ENCODE measurements at places on chromosomes 6 and 20.

GRCh38 chr6:142796571-142796970, 148.4 kb downstream of the HIVEP2 start:
- no peak for DNase-seq

DNA sequence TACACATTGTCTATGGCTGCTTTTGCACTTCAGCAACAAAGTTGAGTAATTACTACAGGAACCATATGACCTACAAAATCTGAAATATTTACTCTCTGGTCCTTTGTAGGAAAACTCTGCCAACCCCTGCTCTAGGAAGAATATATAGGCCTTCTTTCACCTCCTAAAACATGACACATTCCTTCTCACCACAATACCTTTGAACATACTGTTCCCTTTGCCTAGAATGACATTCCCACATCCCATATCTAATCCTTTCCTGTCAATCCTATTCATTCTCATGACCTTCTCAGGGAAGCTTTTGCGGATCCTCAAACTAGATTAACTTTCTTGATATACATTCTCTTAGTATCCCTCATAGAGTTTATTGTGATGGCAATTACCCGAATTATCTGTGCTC, 18.0 kb upstream of the NCOA6 start:
- DNase-seq, result no peak

- no peak for DNase-seq
Measured at GRCh38 chr6:138241381-138241780, 23.1 kb upstream of the PBOV1 start.

DNA sequence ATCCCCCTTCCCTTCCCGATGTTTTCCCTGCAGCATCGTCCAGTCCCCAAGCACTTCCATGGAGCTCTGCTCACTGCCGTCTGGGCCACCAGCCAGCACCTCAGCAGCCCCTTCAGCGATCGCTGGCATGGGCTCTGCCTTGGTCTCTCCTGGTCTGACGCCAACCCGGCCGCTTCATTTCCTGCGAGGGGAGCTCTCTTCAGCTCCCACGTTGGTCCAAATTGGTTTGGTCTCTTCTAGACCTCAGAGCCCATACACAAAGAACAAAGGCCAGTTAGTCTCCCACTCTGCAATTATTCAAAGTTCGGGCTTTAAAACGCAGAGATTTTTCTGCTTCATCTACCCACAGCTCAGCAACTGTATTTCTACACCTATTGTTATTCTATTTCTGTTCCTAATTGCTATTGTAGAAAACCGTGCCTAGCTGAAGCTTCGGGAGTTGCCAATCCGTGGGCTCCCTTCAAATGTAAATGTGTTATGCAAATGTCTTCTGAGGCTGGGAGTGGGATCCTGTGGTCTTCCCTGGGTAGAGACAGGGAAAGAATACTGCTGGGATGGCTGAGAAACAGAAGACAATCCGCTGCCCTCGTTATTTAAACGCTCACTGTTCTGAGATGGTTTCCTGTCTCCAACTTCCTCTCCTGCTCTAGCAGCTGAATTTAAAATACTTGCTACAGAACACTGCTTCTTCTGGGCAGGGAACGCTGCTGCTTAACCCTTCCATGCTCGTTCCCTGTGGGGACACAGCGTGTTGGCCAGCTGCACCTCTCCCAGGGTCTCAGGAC, 154.2 kb upstream of the QKI start:
- DNase-seq, result no peak

- DNase-seq, result no peak
Measured at GRCh38 chr6:56004426-56004825, 129.0 kb upstream of the BMP5 start.

- DNase-seq, result no peak
Measured at GRCh38 chr6:42378536-42378935, 73.2 kb downstream of the TRERF1 start.

DNA sequence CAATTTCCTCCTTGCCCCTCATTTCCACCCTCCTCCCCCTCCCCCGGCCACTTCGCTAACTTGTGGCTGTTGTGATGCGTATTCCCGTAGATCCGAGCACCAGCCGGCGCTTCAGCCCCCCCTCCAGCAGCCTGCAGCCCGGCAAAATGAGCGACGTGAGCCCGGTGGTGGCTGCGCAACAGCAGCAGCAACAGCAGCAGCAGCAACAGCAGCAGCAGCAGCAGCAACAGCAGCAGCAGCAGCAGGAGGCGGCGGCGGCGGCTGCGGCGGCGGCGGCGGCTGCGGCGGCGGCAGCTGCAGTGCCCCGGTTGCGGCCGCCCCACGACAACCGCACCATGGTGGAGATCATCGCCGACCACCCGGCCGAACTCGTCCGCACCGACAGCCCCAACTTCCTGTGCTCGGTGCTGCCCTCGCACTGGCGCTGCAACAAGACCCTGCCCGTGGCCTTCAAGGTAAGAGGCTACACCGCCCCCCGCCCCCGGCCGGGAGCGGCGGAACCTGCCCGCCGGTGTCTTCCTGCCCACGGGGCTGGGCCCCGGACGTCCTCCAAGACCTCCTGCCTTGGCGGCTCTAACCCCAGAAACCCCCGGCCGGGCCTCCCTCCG, 44.9 kb upstream of the SUPT3H start:
- peak; percentile 75 for DNase-seq

- DNase-seq, result no peak
Measured at GRCh38 chr20:31473331-31474096, 1.4 kb downstream of the DEFB124 start.

- no peak for DNase-seq
Measured at GRCh38 chr6:88665131-88665530, 298.3 kb downstream of the RNGTT start.

DNA sequence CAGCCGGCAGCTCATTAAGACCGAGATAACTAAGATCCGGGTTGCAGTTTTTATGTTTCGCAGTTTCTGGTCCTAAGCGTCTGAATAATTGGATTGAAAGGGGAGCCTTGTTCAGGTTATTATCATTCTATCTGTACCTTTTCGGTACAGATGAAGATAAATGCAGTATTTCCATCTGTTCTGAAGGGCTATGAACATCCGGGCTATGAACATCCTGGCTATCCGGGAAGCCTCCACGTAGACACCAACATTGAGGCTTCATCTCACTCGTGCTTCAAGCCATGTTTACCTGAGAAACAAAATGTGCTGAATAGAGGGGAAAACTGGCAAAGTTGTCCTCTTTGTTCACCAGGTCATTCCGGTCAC, 399 bp upstream of the REPS1 start:
- DNase-seq, result no peak

GRCh38 chr6:156111913-156112312, 656.3 kb upstream of the NOX3 start:
- DNase-seq, result no peak

DNA sequence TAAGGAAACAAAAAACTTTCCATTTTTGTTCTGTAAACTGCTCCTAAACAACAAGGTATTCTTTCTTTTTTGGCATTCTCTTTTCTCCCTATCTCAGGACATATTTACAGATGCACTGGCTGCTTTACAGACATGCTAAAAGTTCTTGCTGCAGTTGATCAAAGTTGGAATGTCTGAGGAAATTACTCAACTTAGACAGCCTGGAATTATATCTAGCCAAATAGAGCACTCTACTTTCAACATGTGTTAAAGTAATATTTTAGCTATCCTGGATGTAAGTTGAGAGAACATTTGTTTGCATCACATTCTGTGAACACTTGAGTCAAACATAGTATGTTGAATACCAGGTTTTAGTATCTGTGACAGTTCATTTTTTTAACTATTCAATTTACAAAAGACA, 24.8 kb downstream of the TASP1 start:
- no peak for DNase-seq

- DNase-seq, result no peak
Measured at GRCh38 chr20:39309458-39309857, 347.3 kb downstream of the DHX35 start.

- DNase-seq, result no peak
Measured at GRCh38 chr6:33854572-33855030, 50.8 kb upstream of the MLN start.

DNA sequence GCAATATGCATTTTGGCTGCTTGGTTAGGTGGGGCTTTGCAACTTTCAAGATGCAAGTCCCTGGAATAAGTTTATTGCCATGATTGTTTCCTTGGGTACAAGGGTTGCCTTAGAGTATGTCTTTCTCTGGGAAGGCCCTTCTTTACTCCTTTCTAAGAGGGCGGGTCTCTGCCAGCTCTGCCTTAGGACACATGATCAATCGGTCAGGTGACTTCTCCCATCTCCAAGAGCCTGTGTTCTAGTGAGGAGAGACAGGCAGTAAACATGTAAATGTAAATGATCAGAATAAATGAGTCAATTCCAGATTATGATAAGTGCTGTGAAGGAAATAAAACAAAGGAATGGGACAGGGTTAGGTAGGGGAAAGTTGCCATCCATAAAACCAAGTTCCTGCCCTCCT, 43.2 kb upstream of the BCAS1 start:
- DNase-seq, result no peak

GRCh38 chr20:57540890-57541580, 16.1 kb upstream of the CTCFL start:
- DNase-seq, result no peak

- peak; percentile 35 for DNase-seq
Measured at GRCh38 chr6:168403370-168404005, 37.5 kb upstream of the SMOC2 start.

DNA sequence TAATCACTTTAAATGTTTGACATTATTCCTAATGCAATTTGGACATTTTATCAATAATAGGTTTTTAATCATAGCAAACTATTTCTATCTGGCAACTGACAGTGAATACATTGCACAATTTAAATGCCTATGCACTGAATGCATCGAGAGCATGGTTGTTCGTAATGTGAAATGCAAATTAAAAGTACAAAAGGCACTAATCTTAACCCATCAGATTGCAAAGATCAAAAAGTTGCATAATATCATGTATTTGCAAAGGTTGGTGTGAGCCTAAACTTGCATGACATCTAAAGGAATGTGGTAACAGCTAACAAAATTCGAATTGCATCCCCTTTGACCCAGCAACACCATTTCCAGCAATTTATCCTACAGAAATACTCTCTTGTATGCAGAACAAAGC, 469.9 kb upstream of the IRAK1BP1 start:
- DNase-seq, result no peak
